Activated CD8-positive, alpha-beta memory T cell treated with anti-CD3 and anti-CD28 coated beads, Interleukin-2, amount 10 ng/mL, durations not matched to agents 7 days and 5 days (primary cell): ENCODE measurements at places on chromosomes 1 and 21.
A peak's percentile ranks its signal among the peaks of the same experiment; 100 is the strongest.

DNA sequence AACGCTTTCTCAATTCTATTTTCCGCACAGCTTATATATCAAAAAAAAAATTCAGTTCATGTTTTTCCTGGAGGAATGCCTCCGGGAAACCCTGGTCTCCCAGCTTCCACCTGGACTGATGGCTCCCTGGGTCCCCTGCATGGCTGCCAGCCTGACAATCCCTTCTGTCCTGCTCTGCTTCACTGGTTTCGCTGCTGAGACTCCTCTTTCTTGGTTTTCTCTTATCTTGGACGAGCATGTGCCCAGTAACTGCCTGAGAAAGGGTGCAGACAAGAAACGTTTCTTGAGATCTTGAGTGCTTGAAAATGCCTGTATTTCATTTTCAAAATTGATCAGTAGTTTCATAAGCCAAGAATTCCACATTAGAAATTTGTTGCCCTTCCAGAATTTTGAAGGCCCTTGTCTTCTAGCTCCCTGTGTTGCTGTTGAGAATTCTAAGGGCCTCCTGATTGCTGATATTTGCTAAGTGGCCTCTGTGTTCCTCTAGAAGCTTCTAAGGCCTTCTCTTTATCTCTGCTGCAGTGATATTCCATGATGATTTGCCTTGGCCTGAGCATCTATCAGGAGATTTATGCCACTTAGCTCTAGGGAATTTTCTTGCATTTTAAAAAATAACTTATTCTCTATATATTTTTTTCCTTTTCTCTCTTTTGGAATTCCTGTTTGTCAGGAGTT, 44.7 kb downstream of the ETS2 start:
- no peak for DNase-seq

GRCh38 chr1:43979528-43980254, 681 bp downstream of the B4GALT2 start:
- DNase-seq, result peak; percentile 59

- DNase-seq, result no peak
Measured at GRCh38 chr21:26840201-26840600, 5.0 kb downstream of the ADAMTS1 start.

- no peak for DNase-seq
Measured at GRCh38 chr1:28282426-28283407, 23.4 kb downstream of the SESN2 start.

DNA sequence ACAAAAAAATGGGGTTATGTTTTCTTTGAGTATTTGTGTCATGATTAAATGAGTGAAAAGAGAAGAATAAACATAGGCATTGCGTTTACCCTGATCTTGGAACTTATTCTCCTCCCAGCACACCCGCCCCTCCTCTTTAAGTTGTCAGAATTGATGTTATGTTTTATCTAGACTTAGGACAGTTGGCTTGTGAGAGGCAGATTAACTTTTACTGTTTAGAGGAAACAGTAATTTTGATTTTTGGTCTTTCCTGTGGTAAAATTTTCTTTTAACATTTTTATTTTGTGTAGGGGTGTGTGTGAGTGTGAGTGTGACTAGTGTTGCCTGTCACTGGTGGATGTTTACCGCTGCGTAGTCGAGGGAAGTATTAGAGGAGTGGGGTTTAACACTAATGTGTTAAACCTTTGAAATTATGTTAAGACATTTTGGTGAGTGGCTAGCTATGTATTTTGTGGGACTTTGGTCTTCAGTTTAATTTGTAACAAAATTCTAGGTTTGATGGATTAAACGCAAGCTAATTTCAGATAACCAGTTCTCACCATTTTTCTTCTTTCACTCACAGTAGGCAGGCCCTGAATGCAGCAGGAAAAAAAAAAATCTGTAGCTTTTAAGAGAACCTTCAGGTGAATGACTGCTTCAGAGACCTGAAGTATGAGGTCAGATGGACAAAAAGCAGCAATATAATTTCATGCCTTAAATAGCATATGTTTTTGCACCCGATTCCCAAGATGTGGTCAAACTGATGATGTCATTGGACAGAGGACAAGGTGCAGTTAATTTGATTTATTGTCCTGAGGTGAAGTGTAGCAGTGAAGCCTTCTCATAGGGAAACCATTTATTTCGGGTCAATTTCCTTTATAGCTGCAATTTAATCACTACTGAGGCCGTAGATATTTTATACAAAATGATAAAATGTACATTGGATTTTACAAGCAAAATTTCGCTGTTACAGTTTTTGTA, 2.7 kb downstream of the POU2F1 start:
- DNase-seq, result no peak

GRCh38 chr1:110879758-110880606, 7.0 kb downstream of the CD53 start:
- DNase-seq, result peak; percentile 91

DNA sequence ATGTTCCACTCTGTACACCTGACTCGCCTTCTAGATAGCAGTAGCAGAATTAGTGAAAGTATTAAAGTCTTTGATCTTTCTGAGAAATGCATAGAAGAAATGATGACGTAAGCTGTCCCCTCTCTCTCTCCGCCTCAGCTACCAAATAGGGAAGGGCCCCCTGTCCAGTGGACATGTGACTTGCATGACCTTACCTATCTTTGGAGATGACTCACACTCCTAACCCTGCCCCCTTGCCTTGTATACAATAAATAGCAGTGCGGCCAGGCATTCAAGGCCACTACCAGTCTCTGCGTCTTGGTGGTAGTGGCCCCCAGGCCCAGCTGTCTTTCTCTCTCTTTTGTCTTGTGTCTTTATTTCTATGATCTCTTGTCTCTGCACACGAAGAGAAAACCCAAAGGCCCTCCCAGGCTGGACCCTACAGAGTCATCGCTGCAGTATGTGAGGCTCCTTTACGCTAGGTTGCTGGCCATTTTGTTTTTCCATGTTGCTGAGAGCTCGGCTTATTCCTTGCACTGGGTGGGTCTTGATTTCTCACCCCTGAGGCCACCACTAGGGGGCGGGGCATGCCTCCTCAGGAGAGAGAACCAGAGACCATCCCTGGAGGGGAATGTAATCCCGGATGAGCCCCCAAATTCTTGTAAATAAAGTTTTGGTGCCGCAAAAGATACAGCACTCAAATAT, 16.0 kb upstream of the ZBTB8B start:
- no peak for DNase-seq

GRCh38 chr1:151011154-151011850, 3.1 kb downstream of the PRUNE1 start:
- DNase-seq, result no peak

GRCh38 chr1:155070721-155071569, 7.4 kb downstream of the EFNA4 start:
- DNase-seq, result peak; percentile 87

GRCh38 chr1:11298390-11299224, 25.6 kb downstream of the UBIAD1 start:
- no peak for DNase-seq
